Fibroblast of villous mesenchyme (primary cell): ENCODE measurements at places on chromosomes 3 and 15.

DNA sequence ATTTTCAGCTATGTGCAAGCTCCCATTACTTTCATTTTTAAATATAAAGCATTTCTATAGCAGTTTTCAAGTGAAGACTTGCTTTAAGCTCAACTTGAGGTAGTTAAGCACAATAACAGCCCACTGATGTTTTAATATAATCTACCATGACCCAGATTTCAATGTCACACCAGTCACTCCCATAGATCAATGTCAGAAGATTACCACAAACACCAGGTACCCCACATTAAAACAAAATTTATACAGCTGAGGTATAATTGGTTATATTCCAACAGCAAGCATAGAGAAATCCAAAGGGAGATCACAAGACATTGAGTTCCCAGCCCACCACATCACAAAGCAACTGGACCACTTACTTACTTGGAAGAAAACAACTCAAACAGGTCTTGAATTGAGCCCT lies 22.8 kb downstream of the GTPBP8 start:
- DNase-seq, result no peak

DNA sequence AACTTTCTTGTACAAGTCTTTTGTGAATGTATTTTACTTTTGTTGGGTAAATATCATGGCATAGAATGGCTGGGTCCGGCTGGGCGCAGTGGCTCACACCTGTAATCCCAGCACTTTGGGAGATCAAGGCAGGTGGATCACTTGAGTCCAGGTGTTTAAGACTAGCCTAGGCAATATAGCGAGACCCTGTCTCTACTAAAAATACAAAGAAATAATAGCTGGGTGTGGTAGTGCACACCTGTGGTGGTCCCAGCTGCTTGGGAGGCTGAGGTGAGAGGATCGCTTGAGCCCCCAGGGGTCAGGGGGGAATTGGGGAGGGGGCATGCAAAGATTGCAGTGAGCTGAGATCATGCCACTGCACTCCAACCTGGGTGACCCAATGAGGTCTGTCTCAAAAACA lies 52.9 kb downstream of the ANP32A start:
- DNase-seq, result no peak

GRCh38 chr3:133127381-133127780 lies 89.2 kb downstream of the TMEM108 start:
- DNase-seq, result no peak

DNA sequence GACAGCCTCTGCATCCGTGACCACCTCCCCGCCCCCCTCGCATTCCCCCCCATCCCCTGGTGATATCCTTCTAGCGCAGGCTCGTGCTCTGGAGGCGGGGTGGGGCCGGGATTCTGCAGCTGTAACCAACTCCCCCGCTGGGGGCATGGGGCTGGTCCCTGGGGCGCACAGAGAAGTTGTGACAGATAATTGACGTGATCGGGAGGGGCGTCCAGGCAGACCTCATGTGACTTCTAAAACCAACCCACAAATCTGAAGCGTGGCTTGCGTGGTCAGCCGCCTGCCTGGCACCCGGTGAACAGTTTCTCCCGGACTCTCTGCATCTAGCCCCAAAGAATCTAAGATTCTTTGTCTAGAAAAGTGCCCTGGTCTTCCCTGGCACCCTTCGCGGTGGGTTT lies 100.6 kb upstream of the IGF1R start:
- DNase-seq, result peak; percentile 3

DNA sequence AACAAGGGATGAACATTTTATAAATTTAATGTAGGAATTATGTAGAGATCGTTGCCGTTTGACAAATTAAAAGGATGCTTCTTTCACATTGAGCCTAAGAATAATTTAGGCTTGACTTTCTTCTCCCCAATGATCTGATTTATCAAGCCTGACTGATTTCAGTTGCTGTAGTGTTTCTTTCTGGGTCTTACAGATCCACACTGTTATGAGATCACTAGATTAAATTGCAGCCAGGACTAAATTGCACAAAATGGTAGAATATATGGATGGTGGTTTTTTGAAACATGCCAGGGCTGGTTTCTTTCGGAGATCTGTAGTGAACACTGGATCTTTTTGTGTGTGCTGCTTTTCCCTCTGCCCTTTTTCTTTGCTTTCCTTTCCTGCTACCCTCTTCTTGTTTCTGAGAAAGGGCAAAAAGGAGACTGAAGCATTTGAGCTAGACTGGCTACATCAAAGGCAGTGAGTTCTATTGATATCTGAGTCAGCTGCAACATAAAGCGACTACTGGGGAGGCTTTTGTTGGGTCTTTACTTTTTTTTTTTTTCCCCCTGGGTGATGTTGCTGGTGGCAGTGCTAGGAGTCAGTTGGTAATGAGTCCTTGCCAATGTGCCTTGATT lies 83.0 kb downstream of the AKAP13 start:
- no peak for DNase-seq

- DNase-seq, result peak; percentile 29
Measured at GRCh38 chr3:27675287-27675686, 46.8 kb downstream of the EOMES start.

- DNase-seq, result no peak
Measured at GRCh38 chr3:50167069-50167840, 12.1 kb downstream of the SEMA3F start.

DNA sequence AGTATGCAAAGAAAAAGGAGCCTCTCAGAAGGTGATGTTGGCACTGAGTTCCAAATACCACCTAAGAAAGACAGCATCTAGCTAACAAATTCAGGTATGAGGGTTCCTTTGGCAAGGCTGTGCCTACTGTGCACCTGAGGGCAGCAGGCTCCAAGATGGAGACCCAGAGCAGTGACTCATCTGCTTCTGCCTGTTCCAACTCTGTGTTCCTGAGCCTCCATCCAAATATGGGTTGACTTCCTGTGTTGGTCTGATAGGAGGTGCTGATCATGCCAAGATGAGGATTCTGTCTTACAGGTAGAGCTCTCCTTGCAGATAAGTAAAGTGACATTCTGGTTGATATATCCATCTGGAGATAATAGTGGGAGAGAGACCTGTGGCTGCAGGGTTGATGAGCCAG lies 26.0 kb downstream of the SV2B start:
- DNase-seq, result no peak

- DNase-seq, result no peak
Measured at GRCh38 chr15:79075256-79075655, 15.3 kb downstream of the RASGRF1 start.

DNA sequence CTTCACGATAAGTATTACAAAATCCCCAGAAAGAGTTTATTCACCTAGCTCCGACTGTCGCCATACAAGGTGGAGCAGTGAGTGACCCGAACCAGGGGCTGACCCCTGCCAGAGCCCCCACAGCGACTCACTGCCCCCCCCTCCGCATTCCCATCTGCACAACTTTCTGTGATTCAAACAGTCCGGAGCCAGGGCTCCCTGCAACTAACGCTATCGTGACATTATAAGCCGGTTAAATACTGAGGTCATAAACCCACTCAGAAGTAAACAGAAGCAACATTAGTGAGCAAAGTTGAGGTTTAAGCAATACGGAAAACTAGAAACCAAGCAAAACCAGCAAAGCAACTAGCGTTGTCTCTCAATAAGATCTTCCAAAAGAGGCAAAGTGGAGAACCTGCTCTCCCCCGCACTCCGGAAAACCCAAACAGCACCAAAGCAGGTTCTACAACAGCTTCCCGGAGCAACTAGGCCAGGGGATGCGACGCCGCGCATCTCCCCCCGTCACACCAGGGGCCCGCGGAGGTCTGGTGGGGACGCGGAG lies 642 bp downstream of the SCAP start:
- peak; percentile 69 for DNase-seq

DNA sequence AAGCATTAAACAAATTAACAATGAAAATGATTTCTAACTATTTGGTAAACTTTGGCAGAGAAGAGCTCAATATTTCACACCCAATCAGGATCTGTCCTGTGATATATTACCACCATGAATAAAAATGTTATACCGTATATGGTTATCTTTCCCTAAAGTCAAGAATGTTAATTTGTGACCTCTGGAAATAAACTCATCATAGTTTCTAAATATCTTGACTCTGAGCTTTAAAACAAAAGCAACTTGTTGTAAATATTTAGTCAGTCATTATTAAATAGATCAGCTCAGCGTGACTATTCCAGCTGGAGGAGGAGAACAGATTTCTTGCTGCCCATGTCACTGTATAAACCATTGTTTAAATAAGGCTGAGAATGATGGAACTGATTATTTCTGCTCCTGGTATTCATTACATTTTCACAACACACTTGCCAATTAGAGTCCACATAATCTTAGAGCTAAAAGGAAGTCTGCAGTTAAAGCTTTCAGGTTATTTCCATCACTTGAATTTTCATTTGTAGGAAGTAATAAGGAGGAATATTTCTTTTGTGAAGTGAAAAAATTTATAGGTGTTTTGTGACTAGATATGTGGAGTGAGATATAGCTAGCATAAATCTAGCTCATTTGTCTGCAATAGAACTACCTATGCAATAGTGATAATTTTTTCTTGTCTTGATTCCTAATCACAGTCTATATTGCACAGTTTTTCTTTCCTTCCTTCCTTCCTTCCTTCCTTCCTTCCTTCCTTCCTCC lies 106.5 kb upstream of the P2RY1 start:
- peak; percentile 27 for DNase-seq

DNA sequence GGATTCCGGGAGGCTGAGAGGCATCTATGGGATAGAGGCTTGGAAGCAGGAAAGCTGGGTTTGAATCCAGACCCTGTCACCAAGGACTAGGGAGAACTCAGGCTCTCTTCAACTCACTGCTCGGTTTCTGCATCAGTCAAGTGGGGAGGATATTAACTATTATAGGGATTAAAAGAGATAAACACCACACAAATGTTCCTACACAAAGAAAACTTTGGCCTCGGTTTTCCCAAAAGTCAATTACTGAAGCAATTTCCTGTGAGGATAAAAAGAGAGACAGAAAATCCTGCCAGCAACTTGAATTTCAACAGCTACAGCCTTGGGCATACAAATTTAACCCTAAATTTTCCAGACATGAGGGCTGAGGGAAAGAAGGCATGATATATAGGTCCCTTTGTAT lies 36.0 kb downstream of the ITGB5 start:
- DNase-seq, result no peak

GRCh38 chr3:66483006-66483405 lies 17.8 kb downstream of the LRIG1 start:
- DNase-seq, result peak; percentile 52

GRCh38 chr3:125480656-125481374 lies 39.2 kb downstream of the SNX4 start:
- peak; percentile 61 for DNase-seq
